ENCODE measurements at places on chromosomes 16 and 17. TPM values are rescaled to one million over a fixed set of nuclear protein-coding genes. Genes with fewer than 3 reads are reported as not detected.

Gene MKS1
- total RNA-seq, result 10.4 TPM

Gene KCNJ2
- 16.7 TPM for total RNA-seq

Gene PRSS33
- total RNA-seq, result not detected

Gene LHX1
- 0.11 TPM for total RNA-seq

Gene TMC7
- 1.3 TPM for total RNA-seq

Gene CEP112
- total RNA-seq, result 14.6 TPM

Gene ABCA6
- total RNA-seq, result 9.0 TPM

Gene STH
- total RNA-seq, result not detected

Gene ZMYND15
- 0.23 TPM for total RNA-seq

Gene LAT
- 0.71 TPM for total RNA-seq

Gene KRTAP4-3
- total RNA-seq, result not detected

Gene RNF112
- total RNA-seq, result 0.64 TPM

Gene ENPP7
- total RNA-seq, result not detected

Gene AMZ2
- total RNA-seq, result 140 TPM

Gene UNC45B
- 287 TPM for total RNA-seq

Gene HOXB1
- not detected for total RNA-seq

Gene RNF43
- 2.7 TPM for total RNA-seq

Gene TBC1D10B
- 27.4 TPM for total RNA-seq

Gene GUCY2D
- 0.69 TPM for total RNA-seq

Gene IL21R
- total RNA-seq, result 0.12 TPM

Gene OR1F1
- total RNA-seq, result not detected

Gene TP53I13
- 33.1 TPM for total RNA-seq

Gene IGSF6
- total RNA-seq, result 14.5 TPM

Gene GAST
- not detected for total RNA-seq

Gene SDR42E2
- 0.09 TPM for total RNA-seq

Gene CCDC200
- total RNA-seq, result not detected

Gene TBC1D3
- total RNA-seq, result not detected

Gene ZNF385C
- 0.37 TPM for total RNA-seq

Gene SCNN1B
- total RNA-seq, result 0.20 TPM

Gene KLHL10
- not detected for total RNA-seq

Gene VASN
- total RNA-seq, result 4.6 TPM

Gene TBC1D3E
- not detected for total RNA-seq

Gene GSG1L
- total RNA-seq, result 0.87 TPM

Gene MIEN1
- 41.4 TPM for total RNA-seq

Gene CACNG5
- not detected for total RNA-seq

Gene SHBG
- total RNA-seq, result 0.38 TPM

Gene RSAD1
- 52.3 TPM for total RNA-seq

Gene LRRC46
- total RNA-seq, result 0.36 TPM

Gene CCDC92B
- total RNA-seq, result 0.07 TPM

Gene ELMO3
- 0.48 TPM for total RNA-seq

Gene C16orf95
- 3.8 TPM for total RNA-seq

Gene PRSS22
- total RNA-seq, result not detected

Gene RCVRN
- total RNA-seq, result 0.36 TPM

Gene ABAT
- total RNA-seq, result 15.4 TPM

Data from heart right ventricle (tissue), 16 donors.